Urinary bladder (tissue), 4 donors: ENCODE measurements at places on chromosomes 13 and 19. TPM values are rescaled to one million over a fixed set of nuclear protein-coding genes. Genes with fewer than 3 reads are reported as not detected.

DNA sequence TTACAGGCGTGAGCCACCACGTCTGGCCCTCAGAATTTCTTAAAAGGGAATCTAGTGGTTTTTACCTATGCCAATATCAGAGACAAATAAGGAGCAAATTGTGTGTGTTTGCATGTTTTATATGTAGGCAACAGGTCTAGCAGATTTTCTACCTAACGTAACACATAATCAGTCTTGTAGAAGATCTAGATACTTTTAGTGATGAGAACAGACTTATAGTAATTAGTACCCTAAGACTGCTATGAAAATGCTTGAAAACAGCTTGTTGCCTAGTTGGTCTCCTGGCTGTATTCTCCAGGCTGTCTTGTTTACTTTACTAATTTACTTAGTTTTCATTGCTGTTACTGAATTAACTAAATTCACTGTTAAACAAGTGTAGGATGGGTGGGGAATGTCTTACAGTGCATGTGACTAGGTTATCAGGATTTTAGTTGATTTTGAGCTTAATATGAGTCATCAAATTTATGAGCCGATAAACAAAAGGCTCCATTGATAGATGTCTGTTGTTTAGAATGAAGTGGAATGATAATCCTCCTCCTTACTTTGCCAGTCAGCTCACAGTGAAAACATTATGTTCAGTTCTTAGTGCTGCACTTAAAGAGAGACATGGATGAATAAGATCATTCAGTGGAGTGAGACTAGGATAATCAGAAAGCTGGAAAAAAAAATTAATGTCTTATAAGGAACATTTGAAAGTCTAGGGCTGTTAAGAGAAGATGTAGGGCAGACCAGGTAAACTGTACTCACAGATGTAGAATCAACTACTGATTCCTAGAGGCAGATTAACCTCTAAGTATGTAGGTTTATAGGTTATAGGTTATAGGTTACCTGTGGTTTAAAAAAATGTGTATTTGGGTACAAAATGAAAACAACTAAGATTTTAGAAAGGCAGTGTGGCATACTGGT is 22.4 kb downstream of the GTF2F2 start:
- no peak for DNase-seq

- no peak for DNase-seq
These were observed 6.7 kb upstream of the SHC2 start for GRCh38 chr19:467554-467953.

- no peak for DNase-seq
These were observed 112.9 kb downstream of the TUBA3C start for GRCh38 chr13:19068691-19069090.

- no peak for DNase-seq
These were observed 6.9 kb downstream of the UPK1A start for GRCh38 chr19:35673121-35673804.

DNA sequence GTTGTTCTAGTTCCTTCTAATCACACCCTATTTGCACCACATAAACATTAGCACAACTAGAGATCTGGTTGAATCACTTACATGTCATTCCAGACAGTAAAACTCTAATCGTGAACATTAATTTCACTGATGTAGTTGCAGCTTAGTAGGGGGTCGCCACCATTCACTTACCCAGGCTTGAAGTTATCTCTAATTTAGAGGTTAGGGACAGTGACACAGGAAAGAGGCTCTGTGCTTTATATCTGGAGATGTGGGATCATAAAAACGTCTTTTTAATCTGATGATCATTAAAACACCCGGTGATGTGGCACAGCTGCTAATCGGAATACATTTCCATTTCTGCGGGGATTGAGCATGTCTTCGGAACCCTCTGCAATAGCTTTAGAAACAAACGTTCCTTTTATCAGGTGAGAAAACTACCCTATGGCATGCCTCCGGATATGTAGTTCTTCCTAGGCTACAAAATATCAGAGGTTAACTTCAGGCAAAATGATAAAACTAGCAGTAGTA is 523.0 kb downstream of the MYO16 start:
- no peak for DNase-seq

DNA sequence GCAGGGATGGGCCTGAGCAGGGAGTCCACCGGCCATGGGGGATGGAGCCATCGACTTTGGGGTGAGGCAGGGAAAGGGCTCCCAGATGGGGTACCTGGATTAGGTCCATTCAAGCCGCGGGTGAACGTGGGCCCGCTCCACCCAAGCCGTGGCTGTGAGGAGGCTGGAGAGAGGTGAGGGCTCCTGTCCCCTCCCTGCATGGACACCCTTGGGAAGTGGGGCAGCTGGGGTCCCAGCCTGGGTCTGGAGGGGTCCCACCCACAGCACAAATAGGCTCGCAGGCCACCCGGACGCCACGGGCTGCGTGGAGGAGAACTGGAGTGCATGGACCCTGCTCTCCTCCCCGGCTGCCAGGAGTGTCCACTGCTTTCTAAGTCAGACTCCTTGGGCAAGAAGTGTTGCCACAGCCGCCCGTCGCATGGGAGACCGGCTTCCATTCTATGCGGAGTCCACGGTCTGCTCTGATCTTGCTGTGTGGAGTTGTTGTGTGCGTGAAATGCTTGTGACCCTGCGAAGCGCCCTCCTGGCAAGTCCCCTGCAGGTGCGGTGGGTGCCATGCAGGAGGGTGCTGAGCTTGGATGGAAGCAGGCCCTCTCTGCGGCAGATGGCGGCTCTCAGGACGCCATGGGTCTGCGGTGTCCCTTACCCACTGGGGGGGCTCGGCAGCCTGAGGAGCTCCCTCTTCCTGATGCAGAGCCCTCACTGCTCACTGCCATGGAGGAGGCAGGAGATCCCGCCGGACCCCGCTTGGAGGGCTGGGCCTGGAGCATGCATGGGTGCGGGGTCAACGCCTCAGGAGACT is 2.0 kb downstream of the DAZAP1 start:
- no peak for DNase-seq

GRCh38 chr13:102907886-102908515 is 62.2 kb downstream of the ERCC5 start:
- DNase-seq: no peak

GRCh38 chr13:105830821-105831220 is 704.6 kb downstream of the EFNB2 start:
- DNase-seq: no peak

DNA sequence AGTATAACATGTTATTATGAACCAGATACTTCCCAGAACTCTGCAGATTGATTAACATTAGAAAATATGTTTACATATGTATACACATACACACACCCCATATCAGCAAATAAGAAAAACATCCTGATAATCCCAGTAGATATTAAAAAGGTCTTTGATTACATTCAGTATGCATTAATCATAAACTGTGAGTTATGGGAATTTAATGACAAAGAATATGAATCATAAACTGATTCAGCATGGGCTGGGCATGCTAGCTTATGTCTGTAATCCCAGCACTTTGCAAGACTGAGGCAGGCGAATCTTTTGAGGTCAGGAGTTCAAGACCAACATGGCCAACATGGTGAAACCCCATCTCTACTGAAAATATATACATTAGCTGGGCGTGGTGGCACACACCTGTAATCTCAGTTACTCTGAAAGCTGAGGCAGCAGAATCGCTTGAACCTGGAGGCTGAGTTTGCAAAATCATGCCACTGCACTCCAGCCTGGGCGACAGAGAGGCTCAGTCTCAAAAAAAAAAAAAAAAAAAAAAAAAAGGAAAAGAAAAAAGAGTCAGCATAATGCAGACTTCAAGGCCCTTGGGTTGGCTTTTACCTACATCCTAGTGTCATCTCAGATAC is 581.9 kb upstream of the PRR20A start:
- no peak for DNase-seq

DNA sequence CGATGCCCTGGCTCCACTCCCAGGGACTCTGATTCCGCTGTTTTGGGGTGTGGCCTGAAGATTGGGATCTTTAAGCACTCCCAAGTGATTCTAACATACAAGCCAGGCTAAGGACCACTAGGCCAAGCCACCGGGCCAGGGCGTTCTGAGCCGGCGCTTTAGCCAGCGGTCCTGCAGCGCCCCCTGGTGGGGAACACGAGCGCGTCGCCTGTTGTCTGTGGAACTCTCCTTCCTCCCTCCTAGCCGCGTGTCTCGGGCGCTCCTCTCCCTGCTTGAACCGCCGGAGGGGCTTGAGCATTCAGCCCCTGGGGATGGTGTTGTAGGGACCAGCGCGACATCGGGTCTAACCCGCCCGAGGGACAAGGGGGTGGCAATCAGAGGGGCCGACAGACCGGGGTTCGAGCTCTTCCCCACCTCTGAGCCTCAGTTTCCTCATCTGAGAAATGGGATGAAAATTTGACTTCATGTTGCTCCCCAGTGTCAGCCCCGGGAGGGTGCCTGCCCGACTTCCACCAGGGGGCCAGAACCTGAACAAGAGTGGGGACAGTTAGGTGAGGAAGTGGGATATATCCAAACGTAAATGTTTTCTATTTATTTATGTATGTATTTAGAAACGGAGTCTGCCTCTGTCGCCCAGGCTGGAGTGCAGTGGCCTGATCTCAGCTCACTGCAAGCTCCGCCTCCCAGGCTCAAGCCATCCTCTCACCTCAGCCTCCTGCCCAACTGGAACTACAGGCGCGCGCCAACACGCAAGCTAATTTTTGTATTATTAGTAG is 18.0 kb upstream of the PNMA8B start:
- no peak for DNase-seq

The FFAR1 gene
- polyA plus RNA-seq: not detected

The ATP4B gene
- polyA plus RNA-seq: not detected

The ZNF790 gene
- 4.1 TPM for polyA plus RNA-seq

The MEIOSIN gene
- polyA plus RNA-seq: not detected

The KLK14 gene
- polyA plus RNA-seq: 0.29 TPM
